ENCODE measurements at places on chromosomes 4 and X.

DNA sequence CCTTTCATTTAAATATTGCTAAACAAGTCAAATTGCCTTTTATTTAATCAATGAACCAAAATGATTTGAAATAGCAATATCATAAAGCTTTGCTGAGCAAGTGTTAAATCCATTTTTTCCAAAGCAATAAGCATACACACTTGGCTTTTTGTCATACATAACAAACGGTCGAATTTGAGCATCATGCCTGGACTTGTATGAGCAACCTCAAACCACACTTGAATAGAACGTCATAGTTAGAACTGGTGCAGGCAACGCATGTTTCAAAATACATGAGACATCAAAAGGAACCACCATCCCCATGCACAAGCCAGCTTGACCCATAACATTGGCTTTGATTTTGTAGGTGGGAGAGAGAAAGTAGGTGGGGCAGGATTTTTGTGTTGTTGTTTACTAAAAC is 812.3 kb upstream of the FRG1 start:
- DNase-seq = no peak

- DNase-seq = no peak
Observed at GRCh38 chr4:90799895-90800294, 672.7 kb downstream of the CCSER1 start.

DNA sequence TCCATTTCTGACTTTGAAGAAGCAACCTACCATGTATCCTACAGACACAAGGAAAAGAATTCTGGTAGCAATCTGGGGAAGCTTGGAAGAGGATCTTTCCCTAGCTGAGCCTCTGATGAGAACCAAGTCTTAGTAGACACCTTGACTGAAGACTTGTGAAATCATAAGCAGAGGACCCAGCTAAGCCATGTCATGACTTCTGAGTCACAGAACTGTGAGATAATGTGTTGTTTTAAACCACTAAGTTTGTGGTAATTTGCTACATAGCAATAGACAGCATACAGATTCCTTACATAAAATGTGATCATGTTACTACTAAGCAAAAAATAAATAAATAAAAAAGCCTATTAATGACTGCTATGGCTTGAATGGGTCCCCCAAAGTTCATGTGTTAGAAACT is 71.3 kb upstream of the ANKRD50 start:
- no peak for DNase-seq

GRCh38 chrX:39823854-39824253 is 273.9 kb downstream of the BCOR start:
- no peak for DNase-seq

DNA sequence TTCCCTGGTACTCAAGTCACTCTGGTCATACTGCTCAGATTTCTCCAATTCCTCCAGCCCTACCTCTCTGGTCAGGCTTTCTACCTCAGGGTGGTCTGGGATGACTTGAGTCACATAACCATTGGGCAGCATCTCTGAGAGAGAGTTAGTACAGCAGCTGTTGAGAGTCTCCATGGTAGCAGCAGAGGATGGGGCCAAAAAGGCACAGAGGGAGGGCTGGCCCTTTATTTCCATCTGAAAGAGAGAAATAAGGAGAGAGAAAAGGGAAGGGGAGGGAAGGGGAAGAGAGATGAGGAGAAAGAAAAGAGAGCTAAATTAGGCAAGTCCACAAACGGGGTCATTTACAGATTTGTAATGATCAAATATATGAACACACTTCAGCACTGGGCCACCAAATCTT is 149.1 kb upstream of the ARHGEF9 start:
- no peak for DNase-seq

DNA sequence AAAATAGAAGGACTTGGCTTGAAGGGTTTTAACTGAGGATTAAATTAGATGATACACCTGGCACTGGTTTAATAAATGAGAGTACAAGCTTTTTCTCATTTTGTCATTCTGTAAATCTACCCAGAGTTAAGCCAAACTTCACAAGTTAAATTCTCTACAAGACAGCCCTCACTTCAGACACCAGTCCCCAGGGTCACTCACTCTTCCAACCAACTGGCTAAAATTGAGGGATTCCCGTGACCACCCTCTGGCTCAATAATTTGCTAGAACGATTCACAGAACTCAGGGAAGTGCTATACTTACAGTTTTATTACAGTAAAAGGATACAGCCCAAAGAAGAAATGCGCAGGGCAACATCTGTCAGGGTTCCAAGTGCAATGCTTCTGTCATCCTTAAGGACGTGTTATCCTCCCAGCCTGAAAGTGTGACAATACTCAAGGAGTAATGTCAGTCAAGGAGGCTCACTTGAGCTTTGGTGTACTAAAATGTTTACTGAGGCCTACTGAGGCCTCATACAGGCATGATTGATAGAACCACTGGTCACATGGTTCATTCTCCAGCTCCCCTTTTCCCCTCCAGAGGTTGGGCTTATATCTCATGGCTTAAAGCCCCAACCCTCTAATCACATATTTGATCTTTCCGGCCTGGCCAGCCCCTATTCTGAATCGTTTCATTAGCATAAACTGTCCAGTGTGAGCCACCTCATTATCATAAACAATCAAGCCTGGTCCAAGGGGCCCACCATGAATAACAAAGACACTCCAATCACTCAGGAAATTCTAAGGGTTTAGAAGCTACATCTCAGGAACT is 9.6 kb upstream of the TMSB4X start:
- no peak for DNase-seq

DNA sequence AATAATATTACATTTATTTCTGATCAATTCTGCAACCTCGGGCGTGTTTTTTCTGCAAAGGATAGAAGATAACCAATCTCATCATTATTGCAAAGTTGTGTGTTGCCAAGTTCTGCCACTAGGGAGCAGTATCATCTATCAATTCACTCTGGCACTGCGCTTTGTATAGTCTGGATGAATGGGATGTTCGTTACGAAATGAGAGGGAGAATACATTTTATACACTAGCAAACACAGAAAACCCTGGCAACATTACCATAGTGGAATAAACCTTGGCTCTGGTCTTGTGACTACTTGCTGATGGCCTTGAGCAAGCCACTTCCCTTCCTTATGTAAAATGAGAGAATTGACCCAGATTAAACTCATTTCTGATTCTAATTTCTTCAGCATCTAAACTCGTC is 97.5 kb upstream of the ZNF518B start:
- peak; percentile 49 for DNase-seq

- DNase-seq = peak; percentile 23
Observed at GRCh38 chr4:150297861-150298474, 219.7 kb downstream of the DCLK2 start.

DNA sequence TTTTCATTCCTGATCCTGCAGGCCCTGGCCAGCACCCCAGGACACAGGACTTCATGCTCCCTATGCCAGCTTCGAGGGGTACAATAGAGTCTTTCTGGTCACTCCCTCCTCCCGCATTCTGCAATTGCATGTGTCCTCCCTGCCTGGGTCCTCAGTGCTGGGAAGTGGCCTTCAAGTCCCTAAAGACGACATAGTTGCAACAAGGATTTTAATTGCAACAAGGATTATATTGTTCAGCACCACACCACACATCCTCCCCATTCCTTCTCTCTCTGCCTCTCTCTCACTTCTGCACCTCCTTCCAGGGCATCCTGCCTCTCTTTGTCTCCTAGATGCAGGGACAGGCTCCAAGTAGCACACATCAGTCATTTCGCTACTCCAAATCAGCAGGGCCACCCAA is 25.5 kb downstream of the SCD5 start:
- no peak for DNase-seq

- DNase-seq = no peak
Observed at GRCh38 chr4:125484912-125485311, 170.2 kb downstream of the FAT4 start.

DNA sequence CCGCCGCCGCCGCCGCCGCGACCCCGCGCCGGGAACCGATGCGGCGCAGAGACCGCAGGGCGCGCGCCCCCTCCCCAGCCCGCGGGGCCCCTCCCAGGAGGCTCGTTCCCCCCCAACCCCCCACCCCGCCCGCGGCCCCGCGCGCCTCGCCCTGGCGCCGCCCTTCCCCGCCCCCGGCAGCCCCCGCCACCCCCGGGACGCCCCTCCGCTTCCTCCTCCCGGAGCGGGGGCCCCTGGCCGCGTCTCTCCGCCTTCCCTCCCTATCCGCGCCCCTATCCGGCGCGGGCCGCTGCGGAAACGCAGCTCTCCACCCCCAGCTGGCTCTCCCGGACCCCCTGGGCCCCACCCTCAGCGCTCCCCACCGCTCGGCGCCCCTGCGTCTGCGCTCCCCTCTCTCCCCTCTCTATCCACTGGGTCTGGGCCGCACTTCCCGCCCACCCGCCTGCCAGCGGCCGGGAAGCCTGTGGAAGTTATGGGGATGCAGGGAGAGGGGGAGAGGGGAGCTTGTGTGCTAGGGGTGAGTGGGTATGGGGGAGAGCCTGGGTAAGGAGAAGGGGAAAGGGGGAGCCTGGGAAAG is at the start of gene TMEM271:
TSS of gene TMEM271 (minus strand) at position 51 of the 577 bp plus-strand sequence. CDS start 233 bp downstream, outside the sequence.
- DNase-seq = no peak

- no peak for DNase-seq
Observed at GRCh38 chr4:165844161-165844560, 28.9 kb upstream of the TLL1 start.

GRCh38 chr4:52037689-52038102 is 403 bp downstream of the SGCB start:
- no peak for DNase-seq

DNA sequence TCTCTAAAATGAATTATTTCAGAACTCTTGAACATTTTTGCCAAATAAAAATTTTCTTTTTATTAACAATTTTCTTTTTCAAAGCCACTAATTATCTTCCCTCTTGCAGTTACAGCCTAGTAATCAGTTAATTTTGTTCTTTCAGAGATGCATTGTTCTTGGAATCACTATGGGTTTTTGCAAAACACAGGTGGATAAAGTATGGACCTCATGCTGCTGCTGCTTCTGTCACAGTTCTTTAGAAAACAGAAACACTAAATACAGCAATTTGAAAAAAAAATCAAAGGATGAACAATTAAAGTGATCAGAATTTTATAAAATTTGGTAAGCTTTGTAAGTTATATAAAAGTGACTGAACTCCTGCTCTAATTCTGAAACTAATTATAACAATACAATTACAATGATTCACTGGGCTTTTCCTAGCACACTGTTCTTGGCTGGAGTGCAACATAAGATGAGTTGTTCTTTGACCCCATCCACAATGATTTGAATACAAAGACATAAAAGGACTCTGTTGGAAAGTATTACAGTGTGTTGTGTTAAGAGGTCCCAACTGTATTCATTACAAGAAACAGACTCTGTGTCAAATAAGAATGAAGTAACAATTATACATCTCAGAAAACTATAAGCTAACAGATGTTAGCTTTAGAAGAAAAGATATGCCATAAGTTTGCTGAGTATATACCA is 59.4 kb upstream of the GK2 start:
- no peak for DNase-seq

- DNase-seq = no peak
Observed at GRCh38 chr4:3286335-3287175, 6.3 kb upstream of the RGS12 start.

DNA sequence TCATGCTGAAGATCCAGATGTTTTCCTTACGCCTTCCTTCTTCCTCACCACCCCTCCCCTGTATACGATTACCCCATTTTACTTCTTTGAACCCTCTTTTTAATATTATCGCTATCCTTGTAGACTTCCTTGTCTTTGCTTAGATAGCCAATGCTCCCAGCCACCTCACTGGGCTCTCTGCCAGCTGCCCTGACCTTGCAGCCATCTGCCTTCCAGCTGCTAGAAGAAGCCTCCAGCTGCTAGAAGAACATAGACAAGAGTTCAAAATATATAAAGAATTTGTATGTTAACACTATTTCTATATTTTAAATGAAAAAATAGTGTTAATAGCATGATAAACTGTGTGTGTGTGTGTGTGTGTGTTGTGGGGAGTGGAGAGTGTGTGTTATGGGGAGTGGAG is 374.7 kb downstream of the ANKRD50 start:
- DNase-seq = no peak

- DNase-seq = no peak
Observed at GRCh38 chr4:31037703-31038102, 317.5 kb downstream of the PCDH7 start.

DNA sequence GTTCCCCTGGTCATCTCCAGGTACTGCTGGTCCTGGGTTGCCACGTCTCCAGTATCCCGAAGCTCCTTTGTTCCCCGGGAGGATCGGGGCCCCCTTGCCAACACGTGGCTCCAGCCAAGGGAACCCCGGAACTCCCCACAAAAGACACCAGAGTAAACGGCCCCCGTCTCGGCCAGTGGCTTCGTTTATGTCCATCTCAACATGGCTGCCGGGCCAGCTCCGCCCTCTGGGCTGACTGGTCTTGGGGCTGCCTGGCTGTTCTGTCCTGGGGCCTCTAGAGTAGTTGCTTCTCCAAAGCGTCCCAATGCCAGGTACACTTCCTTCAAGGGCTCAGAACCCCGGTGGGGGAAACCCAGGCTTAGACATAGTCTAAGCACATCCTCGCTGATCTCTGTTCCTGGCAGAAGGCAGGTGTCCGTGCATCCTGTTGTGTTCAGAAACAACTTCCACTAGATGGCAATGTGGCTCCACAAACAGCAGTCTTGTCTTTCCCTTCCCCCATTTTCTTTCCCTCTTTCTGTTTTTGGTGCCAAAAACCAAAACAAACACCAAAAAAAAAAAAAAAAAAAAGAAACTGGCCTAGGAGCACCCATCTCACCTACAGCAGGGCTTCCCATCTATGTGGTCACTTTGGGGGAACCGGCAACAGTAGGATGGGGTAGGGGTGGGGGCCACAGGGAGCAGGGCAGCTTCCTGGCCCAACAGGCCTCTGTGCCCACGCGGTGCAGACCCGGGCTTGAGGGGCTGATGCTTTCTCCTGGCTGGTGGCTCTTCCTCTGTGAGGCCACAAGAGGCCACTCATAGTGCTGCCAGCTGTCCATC is 35.3 kb downstream of the NBDY start:
- no peak for DNase-seq

- DNase-seq = no peak
Observed at GRCh38 chrX:37860721-37861120, 13.3 kb upstream of the DYNLT3 start.

- DNase-seq = no peak
Observed at GRCh38 chrX:10480861-10481260, 139.5 kb downstream of the MID1 start.

- no peak for DNase-seq
Observed at GRCh38 chr4:37385424-37385823, 140.9 kb downstream of the NWD2 start.

DNA sequence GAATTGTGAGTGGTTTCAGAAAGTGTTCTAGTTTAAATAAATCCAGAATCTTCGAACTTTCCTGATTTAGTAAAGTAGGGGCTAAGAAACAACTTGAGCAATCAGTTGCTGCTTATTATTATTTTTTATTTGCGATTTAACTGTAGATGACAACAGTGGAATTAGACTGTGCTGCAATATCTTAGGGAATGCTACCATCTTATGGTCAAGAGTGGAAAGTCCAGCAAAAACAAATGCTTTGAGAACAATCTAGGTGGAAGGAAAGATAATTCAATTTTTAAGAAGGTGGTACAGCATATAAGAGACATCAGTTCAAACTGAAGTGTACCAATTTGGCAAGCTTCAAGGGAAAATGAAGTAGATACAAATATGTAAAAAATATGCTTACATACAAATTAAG is 73.3 kb downstream of the CYLC1 start:
- DNase-seq = no peak

DNA sequence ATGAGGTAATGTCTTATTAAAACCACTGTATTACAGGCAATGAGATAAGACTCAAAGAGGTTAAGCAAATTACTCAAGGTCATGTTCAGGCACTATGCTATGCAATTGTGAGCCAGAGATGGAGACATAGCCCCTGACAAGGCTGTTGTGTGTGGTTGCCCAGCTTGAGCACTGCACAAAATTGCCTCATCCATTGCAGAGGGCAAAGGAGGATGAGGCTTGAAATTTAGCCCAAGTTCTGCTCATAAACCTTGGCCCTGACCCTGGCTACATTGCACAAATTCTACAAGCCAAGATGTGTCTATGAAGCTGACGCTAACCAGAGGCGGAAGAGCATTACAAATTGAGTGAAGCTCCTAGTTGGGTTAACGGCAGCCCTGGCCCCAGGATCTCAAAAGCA is 65.6 kb upstream of the PGM2 start:
- no peak for DNase-seq

All from left renal cortex interstitium (tissue), 4 donors.